CD4-positive, alpha-beta T cell treated with Interleukin-10 for 1 hour (primary cell): ENCODE measurements at places on chromosomes 7 and 10.

DNA sequence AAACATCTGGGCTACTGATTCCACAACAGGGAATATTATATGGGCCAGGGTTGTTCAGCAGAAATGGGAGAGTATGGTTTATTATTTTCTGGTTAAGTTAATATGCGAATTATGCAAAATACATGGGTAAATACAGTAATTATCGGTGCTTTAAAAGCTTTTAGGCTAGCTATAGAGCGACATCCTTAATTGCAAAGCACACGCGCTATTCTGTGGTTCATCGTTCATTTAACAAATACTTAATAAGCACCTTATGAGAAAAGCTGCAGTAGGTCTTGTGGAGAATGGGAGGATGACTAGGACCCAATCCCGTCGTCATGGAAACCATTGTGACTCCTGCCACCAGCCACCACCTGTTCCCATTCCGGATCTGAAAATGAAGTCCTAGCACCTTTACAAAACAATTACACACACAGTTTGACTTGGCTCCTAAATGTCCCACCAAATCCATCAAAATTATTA, 623 bp upstream of the CEP41 start:
- no peak for DNase-seq

- no peak for DNase-seq
These were observed 18.5 kb upstream of the MLXIPL start for GRCh38 chr7:73642834-73643233.

- no peak for DNase-seq
These were observed 106.4 kb downstream of the ELMO1 start for GRCh38 chr7:37342176-37342687.

DNA sequence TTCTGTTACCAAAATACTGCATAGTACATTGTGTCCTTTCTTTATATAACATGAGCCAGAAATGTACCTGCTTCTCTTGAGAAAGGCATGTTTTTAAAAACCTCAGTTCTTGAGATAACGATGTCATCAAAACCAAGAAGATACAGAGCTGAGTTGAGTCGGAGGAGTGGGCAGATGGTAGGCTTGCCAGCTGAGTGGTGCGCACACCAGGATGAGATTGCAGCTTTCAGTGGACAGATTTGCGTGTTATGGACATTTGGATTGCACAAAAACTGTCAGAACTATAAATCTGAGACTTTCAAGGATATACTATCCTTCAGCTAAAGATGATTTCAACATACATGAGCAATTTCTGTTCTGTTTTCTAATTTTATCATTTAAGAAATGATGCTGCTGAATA, 25.0 kb downstream of the PRKAR2B start:
- no peak for DNase-seq

- DNase-seq: no peak
These were observed 23.7 kb downstream of the TSPAN14 start for GRCh38 chr10:80477813-80478212.

DNA sequence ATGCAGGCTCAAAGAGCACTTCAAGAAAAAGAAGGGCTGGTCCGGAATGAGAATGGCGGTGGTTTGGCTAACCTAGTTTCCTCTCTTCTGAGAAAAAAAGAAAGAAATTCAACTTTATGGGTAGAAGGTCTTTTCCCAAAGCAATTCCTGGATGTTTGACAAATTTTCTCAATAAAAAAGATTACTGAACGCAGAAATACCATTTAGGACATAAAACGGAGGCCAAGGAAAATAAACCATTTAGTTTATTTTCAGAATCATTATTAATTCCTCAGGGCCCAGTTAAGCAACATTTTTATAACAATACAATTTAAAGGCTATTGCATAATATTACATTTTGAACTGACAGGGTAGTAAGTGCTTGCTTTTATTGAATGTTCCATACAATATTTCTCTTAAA, 284.6 kb upstream of the ANKRD30A start:
- no peak for DNase-seq

GRCh38 chr7:13279854-13280435, 592.5 kb downstream of the ARL4A start:
- DNase-seq: peak; percentile 10

DNA sequence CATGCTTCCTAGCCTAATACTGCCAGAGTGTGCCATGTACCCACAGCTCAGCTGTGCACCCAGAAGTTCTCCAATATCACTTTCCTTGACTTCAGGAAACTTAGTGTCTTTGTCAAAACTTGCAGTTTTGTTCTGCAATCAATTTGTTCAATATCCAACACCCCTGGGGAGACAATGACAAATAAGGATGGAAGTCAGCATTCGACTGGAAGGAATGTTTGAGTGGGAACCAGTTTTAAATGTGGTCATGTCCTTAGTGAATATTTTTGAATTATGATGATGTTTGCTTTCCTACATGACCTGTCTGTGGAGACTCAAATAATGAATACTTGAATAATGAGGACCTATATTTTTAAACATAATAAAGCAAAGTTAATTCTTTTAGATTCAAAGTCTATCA, 112.0 kb downstream of the ANK3 start:
- DNase-seq: no peak

GRCh38 chr10:30553018-30553625, 76.4 kb downstream of the LYZL2 start:
- no peak for DNase-seq

GRCh38 chr10:21402606-21403083, 122.8 kb downstream of the SKIDA1 start:
- no peak for DNase-seq

GRCh38 chr7:150748376-150748775, 11.2 kb downstream of the GIMAP5 start:
- peak; percentile 40 for DNase-seq

DNA sequence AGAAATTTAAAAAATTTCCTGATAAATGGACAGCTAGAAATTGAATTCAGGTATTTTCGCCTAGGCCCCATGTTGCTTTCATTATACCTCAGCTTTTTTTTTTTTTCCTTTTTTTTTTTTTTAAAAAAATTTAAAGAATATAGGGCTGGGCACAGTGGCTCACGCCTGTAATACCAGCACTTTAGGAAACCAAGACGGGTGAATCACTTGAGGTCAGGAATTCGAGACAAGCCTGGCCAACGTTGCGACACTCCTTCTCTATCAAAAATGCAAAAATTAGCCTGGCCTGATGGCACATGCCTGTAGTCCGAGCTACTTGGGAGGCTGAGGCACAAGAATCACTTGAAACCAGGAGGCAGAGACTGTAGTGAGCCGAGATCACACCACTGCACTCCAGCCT, 334.0 kb downstream of the SORCS1 start:
- DNase-seq: no peak

- no peak for DNase-seq
These were observed 26.3 kb downstream of the IPMK start for GRCh38 chr10:58241346-58241745.

- DNase-seq: no peak
These were observed 181.7 kb downstream of the LRMDA start for GRCh38 chr10:75612904-75613684.

DNA sequence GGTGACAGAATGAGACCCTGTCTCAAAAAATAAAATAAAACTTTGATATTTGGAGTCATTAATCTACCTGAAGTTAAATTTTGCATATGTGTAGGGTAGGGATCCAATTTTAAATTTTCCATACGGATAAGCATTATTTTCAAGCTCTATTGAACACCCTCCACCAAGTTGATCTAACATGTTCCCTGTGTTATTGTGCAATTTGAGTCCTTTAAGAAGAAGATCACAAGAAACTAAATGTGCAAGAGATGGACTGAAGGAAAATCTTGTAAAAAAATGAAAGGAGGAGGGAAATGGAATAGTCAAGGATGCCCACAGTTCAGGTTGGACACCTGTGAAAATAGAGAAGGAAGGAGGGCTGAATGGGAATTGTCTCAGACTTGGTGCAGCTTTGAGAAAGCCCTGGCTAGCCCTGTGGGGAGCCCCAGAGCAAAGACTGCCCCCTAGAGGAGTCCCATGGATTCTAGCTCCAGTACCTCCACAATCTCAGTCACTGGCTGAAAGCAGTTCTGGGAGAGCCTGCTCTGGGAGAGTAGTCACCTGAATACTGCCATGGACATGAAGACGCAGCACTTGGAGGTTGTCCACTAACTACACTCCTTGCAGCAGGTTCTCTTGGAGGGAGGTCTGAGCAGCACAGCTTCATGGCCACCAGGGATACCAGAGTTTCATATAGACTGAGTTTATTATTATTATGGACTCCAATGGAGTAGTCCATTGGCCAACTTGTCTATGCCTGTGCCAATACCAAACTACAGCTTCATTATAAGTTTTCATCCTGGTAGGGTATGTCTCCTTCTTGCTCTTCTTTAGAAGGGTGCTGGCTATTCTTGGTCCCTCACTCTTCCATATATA, 5.7 kb upstream of the TIAL1 start:
- DNase-seq: peak; percentile 46
